ENCODE measurements at places on chromosomes 2 and 18.
A peak's percentile ranks its signal among the peaks of the same experiment; 100 is the strongest.

- no peak for DNase-seq
Measured at GRCh38 chr18:63799189-63799588, 24.0 kb downstream of the SERPINB7 start.

GRCh38 chr2:192146069-192147015, 48.4 kb downstream of the TMEFF2 start:
- DNase-seq, result peak; percentile 66

DNA sequence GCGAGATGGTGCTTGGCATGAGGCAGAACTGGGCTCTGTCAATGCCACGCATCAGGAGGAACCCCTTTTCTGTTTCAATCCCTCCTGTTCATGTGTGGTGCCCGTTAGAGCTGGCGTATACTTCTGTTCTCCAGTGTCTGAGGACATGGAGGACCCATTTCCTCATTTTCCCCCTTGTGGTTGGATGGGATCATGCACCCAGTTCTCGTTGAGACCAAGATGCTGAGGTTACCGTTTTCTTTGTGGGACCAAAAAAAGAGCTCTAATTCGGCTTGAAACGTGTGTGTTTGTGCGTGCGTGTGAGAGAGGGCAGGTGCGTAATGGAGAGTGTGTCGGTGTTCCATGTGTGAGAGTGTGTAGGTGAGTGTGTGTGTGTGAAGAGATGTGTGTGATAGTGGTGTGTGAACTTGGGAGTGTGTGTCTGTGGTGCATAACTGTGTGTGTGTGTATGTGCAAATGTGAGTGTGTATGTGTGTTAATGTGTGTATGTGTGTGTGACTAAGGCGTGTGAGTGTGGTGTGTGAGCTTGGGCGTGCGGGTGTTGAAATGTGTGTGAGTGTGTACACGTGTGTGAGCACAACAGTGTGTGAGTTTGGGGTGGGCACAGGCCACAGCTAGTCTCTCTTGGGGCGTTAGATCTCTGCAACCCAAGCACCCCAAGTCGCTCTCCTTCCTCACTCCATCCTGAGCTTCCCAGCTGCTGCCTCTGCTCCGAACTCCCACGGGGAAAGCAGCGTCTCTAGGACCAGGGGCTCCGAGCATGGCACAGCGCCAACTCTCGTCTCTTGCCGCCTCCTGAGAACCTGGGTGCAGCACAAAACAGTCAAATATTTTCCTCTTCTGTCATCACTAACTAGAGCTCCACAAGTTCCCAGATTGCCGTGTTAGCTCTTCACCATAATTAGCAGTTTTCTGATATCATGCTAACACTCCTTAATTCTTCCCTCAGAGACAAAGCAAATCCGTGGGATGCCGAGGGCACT, 75.8 kb downstream of the LONRF2 start:
- DNase-seq, result no peak

DNA sequence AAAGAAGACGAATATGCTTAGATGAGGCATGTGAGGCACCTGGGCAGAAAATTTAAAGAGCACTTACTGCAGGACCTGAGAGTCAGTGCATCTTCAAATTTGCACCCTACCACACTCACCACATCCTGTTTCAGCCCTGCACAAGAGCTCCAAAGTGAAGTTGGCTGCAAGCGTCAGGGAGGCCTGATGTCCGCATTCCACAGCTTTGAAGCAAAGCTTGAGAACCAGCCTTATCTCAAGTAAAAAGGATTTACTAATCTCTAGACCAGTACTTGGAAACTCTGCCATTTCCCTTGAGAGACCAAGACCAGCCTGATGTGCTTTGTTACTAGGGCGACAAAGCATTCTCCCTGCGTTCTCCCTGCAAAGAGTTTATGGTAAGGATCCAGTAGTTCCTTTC, 3.4 kb upstream of the ASNSD1 start:
- DNase-seq, result peak; percentile 50

DNA sequence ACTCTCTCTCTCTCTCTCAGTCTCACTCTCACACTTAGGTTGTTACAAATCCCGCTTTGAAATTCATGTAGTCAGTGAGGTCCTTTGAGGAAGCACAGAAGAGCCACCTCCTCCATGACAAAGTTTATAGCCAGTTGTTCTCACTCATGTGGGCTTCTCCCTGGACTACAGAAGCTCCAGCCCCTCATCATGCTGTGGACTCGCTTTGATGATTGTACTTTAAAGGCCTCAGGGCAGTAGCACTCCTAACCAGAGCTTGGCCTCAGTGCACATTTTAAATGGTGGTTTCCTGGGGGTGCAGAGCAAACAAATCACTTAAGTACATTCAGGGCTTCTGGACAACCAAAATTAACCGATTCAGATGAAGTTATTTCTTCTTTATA, 115.7 kb downstream of the MTCL1 start:
- DNase-seq, result no peak

- no peak for DNase-seq
Measured at GRCh38 chr2:126620302-126620701, 35.7 kb upstream of the GYPC start.

DNA sequence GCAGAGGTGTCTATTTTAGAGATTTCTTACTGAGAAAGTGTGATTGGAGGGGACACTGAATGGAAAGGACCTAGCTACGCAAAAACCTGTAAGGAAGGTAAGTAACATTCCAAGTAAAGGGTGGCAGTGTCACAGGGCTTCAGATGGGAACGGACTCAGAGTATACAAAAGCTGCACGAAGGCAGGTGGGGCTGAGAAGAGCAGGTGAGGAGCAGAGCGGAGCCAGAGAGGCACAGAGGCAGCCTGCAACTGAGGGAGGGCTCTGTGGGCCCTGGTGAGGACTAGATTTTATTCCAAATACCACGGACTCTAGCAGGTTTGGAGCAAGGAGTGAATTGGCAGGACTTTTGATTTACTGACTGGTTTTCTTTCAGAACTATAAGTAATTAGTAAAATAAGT, 331.3 kb upstream of the PKDCC start:
- DNase-seq, result no peak

- no peak for DNase-seq
Measured at GRCh38 chr2:1662606-1663180, 81.6 kb downstream of the PXDN start.

DNA sequence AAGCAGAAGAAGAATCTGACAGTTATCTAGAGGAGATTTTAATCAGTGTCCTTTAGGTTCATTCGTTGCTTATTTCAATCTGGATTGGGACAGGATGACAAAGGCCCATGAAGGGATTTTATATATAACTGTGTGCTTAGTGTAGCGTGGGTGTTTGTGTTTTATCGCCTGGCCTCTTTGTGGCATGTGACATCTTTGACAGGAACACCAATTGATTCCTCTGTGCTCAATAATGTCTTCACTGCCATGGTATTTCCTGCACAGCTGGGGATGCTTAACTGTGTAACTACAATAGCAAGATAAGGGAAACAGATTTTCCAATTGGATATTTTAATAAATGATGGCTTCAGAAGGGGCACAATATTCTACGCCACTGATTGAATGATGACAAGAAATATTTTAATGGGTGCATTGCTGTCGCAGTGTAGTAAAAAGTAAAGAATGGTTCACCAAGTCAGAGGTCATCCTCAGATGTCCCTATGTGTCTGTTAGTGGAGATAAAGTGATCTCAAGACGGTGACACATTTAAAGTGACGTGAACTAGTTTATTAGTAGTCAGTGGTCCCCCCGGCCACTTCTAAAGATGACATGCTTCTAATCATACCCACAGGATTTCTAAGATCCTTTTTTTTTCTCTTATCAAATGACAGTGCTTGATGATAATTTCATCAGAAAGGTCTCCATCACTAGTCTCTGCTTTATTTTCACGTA, 160.4 kb downstream of the AGAP1 start:
- peak; percentile 49 for DNase-seq

GRCh38 chr2:192029089-192029488, 165.6 kb downstream of the TMEFF2 start:
- DNase-seq, result no peak

DNA sequence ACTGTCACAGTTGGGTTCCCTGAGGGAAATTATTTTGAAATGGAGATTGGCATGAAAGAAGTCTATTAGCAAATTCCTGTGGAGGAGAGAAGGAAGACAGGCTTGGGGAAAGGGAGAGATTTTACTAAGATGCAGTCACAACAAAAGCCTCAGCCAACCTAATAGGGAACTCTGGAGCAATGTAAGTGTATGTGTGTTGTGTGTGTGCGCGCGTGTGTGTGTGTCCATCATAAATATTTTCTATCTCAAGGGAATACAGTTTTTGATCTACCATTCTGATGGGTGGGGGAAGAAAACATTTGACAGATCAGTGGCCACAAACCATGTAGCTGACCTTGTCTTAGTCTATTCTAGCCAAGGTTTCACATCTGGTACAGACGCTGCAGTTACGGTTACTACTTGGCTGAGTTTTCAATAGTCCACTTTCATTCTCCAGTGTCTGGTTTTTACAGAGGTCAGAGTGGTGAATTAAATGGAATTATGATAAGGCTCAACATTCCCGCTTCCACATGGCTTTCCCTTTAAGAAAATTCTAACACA, 72.6 kb downstream of the MREG start:
- DNase-seq, result peak; percentile 61

GRCh38 chr18:57802213-57803102, 657 bp downstream of the ATP8B1 start:
- no peak for DNase-seq

- DNase-seq, result no peak
Measured at GRCh38 chr18:22988208-22988607, 55.1 kb downstream of the RBBP8 start.

DNA sequence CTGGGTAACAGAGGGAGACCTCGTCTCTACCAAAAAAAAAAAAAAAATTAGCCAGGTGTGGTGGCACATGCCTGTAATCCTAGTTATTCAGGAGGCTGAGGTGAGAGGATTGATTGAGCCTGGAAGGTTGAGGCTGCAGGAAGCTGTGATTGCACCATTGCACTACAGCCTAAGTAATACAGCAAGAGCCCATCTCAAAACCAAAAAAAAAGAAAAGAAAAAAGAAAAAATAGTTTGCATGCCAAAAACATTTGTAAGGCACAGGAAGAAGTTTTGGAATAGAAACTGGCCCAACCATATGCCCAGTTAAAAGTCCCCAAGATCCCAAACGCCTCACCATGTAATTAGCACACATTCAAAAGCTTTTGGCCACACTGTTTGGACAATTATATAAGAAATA, 13.4 kb upstream of the ACOXL start:
- DNase-seq, result peak; percentile 4

DNA sequence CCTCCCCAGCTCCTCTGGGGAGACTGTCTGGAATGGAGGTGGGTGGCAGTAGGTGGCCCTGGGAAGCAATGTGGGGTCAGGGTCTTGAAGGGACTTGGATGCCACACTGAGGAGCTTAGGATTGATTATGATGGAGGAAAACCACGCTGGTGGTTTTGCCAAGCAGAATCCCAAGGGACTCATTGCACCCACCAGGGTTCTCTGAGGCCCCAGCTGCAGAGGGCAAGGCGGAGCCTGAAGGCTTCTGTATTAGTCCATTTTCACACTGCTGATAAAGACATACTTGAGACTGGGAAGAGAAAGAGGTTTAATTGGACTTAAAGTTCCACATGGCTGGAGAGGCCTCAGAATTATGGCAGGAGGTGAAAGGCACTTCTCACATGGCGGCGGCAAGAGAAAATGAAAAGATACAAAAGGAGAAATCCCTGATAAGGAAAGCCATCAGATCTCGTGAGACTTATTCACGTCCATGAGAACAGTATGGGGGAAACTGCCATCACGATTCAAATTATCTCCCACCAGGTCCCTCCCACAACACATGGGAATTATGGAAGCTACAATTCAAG, 87.2 kb upstream of the YWHAQ start:
- DNase-seq, result no peak

DNA sequence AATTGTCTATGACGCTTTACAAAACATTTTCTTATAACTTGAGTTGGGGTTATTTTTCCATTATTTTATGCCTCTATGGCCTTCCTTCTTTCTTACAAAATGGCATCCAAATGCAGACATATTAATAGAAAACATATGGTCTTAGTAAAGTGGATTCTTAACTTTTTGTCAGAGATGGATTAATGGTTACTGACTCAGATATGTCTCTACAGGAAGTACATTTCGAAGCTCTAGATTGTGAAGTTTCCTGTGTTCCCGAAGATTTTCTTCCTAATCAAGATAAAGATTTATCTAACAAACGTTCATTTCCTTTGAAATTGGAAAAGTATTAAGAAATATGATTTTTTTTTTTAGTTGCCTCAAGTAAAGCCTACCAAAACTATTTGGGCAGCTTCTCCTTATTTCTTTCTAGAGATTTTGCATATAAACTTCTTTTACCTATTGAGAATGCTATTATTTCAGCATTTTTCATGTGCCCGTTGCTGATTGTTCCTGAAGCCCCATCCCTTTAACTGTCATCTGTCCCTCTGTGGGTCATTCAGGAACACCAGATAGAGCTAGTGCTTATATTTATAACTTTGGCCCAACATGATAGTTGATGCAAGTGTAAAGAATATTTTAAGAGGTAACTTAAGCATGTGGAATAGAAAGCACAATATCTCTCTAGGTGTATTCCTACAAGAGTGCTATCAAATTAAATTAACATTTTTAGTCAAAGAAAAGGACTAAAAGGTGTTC, 498.0 kb downstream of the CCDC85A start:
- DNase-seq, result peak; percentile 53

- DNase-seq, result no peak
Measured at GRCh38 chr2:122194546-122194945, 439.1 kb downstream of the TSN start.

DNA sequence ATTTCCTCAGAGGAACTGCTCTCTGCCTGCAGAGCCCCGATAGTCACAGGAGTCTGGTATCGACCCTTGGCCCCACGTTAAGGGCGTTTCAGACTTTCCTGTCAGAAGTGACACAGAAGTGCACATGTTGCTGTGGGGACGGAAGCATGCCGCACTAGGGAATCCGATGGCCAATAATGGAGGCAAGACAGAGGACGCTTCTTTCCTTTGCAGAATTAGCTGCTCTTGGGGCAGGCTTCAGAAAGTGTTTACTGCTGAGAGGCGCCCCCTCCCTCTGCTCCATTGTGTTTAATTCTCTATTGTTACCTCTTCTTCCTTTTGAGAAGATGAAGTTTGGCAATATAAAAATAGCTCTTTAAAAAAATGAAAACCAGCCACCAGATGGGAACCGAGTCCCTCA, 118.6 kb upstream of the EML6 start:
- DNase-seq, result no peak

DNA sequence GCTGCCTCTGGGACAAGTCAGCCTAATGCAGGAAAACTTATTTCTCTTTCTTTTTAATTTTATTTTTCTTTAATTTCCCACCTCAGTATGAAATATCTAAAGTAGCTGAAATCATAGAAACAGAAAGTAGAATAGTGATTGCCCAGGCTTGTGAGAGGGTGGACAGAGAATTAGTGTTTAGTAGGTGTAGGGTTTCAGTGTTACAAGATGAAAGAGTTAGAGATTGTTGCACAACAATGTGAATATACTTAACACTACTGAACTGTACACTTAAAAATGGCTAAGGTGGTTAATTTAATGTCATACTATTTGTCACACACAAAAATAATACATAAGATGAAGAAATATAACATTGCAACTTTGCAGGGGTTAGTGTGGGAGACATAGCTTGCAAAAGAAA, 80.8 kb downstream of the NAT8 start:
- DNase-seq, result no peak

- DNase-seq, result no peak
Measured at GRCh38 chr2:42220566-42220965, 51.4 kb downstream of the EML4 start.

- peak; percentile 77 for DNase-seq
Measured at GRCh38 chr2:64730551-64731262, 77.0 kb upstream of the SERTAD2 start.

- DNase-seq, result no peak
Measured at GRCh38 chr2:98516571-98516970, 71.9 kb downstream of the INPP4A start.

- DNase-seq, result peak; percentile 67
Measured at GRCh38 chr18:56711708-56712445, 60.7 kb downstream of the WDR7 start.

- DNase-seq, result no peak
Measured at GRCh38 chr2:44969936-44970335, 28.4 kb downstream of the SIX3 start.

- peak; percentile 56 for DNase-seq
Measured at GRCh38 chr2:148721520-148721931, 77.0 kb downstream of the EPC2 start.

Measured in AG10803 (cell line).